ENCODE measurements at places on chromosomes 5 and 9.

DNA sequence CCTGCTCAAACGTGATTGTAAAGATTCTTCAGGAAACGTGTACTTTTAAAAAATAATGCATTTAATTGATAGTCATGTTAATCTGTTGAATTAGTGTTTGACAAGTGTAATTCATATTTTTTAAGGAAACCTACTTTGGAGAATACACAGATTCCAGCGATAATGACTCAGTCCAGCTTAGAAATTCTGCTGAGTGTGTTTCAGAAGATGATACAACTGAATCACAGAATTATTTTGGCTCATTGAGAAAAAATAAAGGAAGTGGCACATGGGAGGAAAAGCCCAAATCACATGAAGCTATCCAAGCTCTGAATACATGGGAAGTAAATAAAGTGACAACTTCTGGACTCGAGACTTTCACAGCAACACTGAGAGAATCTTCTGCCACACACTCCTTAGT, 37.8 kb downstream of the ICE1 start:
- no peak for DNase-seq

DNA sequence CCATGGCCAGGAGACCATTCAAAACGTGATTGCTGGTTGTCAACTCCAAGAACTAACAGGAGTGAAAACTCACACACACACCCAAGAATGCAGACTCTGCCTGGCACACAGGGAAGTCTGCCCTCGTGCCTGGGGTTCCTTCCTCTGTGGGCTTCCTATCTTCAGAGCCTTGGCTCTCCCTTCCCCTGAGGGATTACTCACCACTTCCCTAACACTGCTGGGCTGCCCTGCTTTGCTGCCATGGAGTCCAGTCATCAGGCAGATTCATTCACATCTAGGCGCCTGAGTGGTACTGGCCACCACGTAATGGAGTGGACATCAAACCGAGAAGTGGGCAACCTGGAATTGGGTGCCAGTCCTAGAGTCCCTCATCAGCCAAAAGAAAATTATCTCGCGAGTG, 76.4 kb upstream of the PRSS3 start:
- DNase-seq, result no peak

- DNase-seq, result no peak
These were observed 987.0 kb downstream of the NR2F1-AS1 start for GRCh38 chr5:92594031-92594430.

DNA sequence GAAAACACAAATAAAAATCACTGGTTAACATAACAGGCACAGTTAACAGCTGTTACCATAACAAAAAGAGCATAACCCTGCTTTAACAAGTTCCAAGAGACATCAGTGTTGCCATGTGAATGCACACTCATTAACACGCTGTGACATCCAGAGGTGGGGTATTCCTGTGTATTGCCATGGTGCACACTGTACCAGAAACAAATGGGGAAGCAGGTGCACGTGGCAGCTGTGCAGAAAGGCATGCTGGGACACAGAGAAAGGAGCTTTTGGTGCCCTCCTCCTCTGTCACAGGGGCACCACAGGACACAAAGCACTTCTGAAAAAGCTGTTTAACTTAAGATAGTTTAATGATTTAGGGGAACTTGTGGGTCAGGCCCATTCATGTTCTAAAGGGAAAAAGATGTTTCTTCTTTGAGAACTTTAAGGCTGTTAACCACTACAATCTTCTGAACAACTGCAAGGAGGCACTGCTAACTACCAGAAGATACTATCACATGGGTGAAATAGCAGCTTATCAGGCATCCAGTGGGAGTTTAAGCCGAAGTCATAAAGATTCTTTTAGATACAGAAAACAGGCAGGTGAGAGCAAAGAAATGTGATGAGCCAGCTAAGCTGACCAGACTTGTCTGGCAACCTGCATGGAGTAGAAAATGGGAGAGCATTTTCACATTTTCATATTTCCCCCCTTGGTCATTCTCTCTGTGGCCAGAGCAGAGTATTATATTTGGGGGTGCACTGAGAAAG, 56.4 kb upstream of the GOLPH3 start:
- no peak for DNase-seq

- no peak for DNase-seq
These were observed 182.6 kb downstream of the CAAP1 start for GRCh38 chr9:26710008-26710407.

DNA sequence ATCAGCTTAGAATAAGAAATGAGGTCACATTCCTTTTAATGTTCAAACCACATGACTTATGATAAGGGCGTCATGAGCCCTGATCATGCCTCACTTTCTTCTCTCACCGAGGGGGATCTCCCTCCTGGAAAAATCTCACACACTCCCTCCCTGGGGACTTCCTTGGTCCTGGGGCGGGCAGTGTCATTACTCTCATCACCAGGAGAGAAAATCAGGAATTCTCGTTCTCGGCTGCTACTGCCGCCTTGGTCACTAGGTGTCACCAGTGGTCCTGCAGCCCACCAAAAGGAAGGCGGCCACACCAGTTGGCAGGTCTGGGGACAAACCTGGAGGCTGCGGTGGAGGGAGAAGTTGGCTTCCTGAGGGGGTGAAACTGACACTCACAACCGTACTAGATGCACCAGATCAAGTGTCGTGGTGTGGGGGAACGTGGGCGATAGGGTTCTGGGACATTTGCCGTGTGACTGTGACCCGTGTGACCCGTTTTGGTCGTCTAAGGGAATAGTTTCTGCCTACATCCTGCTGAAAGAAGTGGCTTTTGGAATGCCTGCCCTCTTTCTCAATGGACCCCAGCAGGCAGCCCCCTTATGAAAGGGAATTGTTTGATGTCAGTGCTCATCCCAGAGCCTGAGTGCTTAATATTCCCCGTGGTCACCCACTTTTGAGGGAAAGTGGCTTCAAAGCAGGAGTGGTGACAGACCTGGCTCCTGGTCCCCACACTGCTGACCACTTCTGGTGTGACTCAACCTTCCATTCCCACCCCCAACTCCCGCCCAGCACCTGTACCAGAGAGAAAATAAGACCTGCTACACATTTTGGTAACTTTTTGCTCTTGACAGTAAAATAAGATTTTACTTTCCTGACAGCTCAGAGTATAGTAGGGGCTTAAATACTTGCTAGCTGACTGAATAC, 63.2 kb downstream of the ACER2 start:
- peak; percentile 49 for DNase-seq
